ENCODE measurements at places on chromosomes 5 and 9. TPM values are rescaled to one million over a fixed set of nuclear protein-coding genes. Genes with fewer than 3 reads are reported as not detected.

- no peaks in the 10 kb centered on the region for H3K27me3 ChIP-seq
- H3K36me3 ChIP-seq: no peaks in the 10 kb centered on the region
- no peaks in the 10 kb centered on the region for H3K4me1 ChIP-seq
- DNase-seq: no peak
Measured at GRCh38 chr9:27660148-27660547, 86.9 kb upstream of the C9orf72 start.

DNA sequence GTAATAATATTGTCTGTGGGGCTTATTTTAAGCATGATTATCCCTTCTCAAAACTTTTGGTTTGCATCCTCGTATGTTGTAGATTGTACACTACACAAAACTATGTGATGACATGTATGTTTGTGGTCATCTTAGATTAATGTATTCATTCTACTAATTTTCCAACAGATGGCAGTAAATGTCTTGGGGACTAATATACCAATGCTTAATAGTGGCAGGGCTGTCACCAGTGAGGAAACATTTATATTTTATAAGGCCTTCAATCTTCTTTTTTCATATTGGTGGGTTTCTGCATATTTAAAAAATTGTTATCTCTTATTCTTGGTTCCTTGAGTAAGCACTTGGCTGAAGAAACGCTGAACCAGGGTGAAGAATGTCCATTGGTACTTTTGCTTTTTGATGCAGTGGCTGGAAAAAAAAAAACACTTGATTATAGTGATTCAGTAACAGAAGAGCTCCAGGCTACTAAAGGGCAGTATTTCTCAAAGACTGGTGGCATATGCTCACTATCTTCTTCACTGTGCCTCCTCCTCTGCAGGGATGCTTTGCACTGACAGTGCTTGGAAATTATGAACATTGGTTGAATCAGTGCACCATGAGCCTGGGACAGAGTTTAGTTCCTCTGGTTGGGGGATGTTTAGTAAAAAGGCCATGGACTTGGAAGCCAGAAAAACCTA lies 530.3 kb downstream of the RASEF start:
- H3K4me1 ChIP-seq: no peaks in the 10 kb centered on the region
- no peak overlapping the region for H3K4me3 ChIP-seq
- no peak for DNase-seq
- no peaks in the 10 kb centered on the region for H3K36me3 ChIP-seq

GRCh38 chr9:137970098-137970497 lies 92.5 kb downstream of the CACNA1B start:
- no peak overlapping the region for H3K4me3 ChIP-seq
- H3K27ac ChIP-seq: no peak overlapping the region
- H3K36me3 ChIP-seq: no peaks in the 10 kb centered on the region
- DNase-seq: no peak
- H3K27me3 ChIP-seq: no peaks in the 10 kb centered on the region

DNA sequence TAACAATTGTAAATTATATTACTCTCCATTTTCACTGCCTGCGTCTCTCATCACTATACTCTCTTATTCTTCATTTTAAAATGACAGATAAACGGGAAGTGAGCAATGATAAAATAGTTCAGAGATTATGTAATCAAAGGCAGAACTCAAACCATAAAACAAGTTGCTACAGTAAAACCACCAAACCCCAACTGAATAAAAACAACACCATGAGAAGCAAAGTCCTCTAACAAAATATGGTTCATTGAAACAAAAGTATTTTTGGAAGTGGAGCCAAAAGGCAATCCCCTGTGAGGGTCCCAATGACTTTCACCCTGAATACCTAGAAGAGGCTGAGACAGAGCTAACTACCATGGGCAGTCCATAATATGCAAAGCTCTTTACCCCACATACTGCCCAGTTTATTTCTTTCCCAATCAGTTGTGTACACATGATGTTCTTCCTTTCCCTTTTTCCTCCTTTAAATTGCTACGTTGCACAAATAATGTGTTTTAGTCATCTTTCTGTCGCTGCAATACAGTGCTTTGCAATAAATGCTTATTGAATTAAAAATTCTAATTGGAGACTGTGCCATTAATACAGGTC lies 64.0 kb upstream of the PTGER4 start:
- DNase-seq: no peak
- no peaks in the 10 kb centered on the region for H3K27me3 ChIP-seq
- H3K4me3 ChIP-seq: no peak overlapping the region
- H3K4me1 ChIP-seq: no peaks in the 10 kb centered on the region
- H3K36me3 ChIP-seq: no peaks in the 10 kb centered on the region
- H3K27ac ChIP-seq: no peak overlapping the region

DNA sequence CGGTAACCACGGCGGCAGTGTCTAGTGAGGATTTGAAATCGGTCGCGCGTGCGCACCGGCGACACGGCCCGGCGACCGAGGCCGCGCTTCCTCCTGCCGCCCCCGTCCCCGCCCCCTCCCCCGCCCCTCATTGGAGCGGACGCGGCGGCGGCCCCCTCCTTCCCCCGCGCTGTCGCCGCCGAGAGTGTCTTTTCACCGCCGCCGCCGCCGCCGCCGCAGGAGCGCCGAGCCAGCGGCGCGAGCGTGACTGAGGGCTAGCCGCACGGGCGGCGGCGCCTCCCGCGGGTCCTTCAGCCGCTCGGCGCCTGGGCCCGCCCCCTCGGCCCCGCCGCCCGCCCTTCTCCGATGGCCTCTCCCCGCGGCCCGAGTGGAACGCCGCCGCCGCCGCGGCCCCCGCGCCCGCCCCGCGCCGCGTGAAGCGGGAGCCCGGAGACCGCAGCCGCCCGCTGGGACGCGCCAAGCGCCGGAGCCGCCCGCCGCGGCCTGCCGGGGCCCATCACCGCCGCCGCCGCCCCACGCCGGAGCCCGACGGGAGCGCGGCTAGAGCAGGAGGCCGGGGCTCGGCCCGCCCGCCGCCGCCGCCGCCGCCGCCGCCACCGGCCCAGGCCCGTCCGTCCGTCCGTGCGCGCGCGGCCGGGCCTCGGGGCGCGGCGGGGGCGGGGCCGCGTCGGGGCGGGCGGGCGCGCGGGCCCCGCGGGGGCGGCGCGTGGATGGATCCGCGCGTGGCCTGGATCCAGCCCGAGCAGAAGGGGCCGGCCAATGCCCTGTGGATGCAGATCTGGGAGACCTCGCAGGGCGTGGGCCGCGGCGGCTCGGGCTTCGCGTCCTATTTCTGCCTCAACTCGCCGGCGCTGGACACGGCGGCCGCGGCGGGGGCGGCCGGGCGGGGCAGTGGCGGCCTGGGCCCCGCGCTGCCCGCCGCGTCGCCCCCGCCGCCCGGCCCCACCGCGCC lies at the start of gene TENT4A:
TENT4A (plus strand) TSS at position 159 of the 952 bp plus-strand sequence; CDS start at position 711, 552 bp downstream.
- DNase-seq: no peak
- peak within 1 kb of the TSS; percentile 89 for H3K4me3 ChIP-seq
- H3K27me3 ChIP-seq: no peaks in the 10 kb centered on the region
- peaks cover 9% of the 10 kb centered on the region for H3K4me1 ChIP-seq

GRCh38 chr9:72441848-72442607 lies 77.0 kb upstream of the ZFAND5 start:
- H3K4me1 ChIP-seq: no peaks in the 10 kb centered on the region
- no peak overlapping the region for H3K27ac ChIP-seq
- H3K27me3 ChIP-seq: no peaks in the 10 kb centered on the region
- H3K4me3 ChIP-seq: no peak overlapping the region
- no peaks in the 10 kb centered on the region for H3K36me3 ChIP-seq

Gene SARDH
- total RNA-seq: 5.0 TPM
